ENCODE measurements at places on chromosomes 1 and 21.

DNA sequence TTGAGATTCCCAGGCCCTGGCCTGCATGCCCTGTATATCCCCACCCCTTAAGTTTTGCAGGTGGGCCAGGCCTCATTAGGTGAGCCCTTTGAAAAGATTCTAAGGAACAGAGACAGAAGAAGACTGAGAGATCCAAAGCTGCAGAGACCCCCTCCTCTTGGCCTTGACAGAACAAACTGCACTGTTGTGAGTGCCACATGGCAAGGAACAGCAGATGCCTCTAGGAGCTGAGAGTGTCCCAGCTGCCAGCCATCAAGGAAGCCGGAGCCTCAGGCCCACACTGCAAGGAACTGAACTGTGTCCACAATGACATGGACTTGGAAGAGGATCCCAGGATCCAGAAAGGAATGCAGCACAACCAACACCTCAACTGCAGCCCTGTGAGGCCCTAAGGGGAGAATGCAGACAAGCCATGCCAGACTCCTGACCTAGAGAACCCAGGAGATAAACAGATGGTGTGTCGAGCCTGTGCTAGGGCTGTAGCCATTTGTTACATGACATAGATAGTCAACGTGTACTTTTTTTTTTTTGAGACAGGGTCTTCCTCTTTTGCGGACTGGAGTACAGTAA lies 182.7 kb downstream of the AJAP1 start:
- no peak for DNase-seq

GRCh38 chr21:28418726-28419514 lies 573.8 kb downstream of the LTN1 start:
- no peak for DNase-seq

- DNase-seq, result peak; percentile 82
Observed at GRCh38 chr1:65067491-65068201, 80.4 kb upstream of the AK4 start.

DNA sequence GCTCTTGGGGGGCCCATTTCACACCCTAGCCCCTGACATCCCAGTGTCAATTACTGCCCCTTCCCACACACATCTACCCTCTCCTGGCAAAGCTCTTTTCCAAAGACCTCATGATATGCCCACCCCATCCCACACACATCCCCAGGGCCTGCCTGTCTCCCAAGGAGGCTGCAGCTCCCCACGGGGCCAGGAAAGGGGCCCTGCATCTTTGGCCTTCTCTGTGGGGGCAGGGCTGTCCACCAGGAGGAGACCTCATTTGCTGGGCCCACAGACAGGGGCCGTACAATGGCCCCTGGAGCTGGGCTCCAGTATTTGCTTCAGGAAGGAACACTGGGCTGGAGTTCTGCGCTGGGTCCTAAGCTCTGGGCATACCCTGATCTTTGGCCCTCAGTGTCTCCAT lies 65.6 kb upstream of the RUNX3 start:
- no peak for DNase-seq

GRCh38 chr1:202728951-202729350 lies 18.7 kb upstream of the SYT2 start:
- DNase-seq, result no peak

GRCh38 chr21:43370888-43371570 lies 55.9 kb downstream of the SIK1 start:
- no peak for DNase-seq

DNA sequence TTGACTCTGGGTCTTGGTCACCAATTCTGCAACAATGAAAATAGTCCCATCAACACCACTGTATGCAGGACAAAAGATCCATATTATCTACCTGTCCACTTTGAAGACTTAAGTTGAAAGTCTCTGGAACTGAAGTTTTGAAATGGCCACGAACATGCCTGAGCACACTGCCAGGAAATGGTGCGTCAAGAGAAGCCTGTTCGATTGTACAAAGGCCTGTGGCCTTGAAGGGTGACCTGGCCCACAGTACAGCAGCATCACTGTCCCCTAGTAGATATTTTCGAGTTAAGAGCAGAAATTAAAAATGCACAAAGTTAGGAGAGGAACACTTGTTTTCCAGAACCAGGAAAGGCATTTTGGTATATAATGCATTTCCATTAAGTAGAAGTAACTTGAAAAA lies 78.5 kb downstream of the BACH1 start:
- DNase-seq, result no peak

- no peak for DNase-seq
Observed at GRCh38 chr1:4805987-4806386, 151.6 kb downstream of the AJAP1 start.

DNA sequence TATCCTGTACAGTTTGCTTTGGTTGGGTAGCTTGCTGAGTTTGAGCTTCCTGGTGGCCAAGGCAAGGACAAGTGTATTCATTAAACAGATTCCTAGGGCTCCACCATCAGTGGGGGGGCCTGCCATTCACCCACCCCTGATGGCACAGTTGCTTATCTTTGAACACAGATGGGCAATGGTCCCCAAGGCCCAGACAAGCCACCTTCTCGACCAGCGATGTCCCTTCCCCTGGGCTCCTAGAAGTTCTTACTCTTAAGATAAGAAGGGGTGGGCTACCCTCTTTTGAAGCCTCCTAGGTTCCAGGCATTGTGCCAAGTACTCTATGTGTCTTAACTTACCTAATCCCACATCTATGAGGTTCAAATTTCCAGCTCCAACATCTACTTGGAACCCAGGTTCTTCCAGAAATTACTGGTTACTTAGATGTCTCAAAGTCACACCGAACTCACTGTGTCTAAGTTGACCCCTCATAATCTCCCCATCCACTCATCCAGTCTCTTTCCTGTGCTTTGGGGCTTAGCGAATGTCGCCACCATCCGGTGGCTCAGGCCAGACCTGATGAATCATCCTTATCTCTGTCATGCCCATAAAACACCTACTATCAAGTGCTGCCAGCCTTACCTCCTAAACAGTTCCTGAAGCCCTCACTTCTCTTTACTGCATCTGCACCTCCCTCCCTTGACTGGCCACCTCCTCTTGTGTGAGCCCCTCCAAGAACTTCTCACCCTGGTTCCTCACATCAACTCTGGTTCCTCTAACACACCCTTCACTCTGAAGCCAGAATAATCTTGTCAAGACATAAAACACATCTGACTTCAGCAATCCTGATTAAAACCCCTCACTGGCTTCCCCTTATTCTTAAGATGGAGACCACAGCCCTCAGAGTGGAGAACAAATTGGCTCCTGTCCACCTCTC lies 50.1 kb downstream of the KLHDC7A start:
- no peak for DNase-seq

- peak; percentile 27 for DNase-seq
Observed at GRCh38 chr1:30902593-30903290, 5.8 kb downstream of the SDC3 start.

GRCh38 chr21:33364830-33365229 lies 38.4 kb upstream of the IFNGR2 start:
- DNase-seq, result no peak

DNA sequence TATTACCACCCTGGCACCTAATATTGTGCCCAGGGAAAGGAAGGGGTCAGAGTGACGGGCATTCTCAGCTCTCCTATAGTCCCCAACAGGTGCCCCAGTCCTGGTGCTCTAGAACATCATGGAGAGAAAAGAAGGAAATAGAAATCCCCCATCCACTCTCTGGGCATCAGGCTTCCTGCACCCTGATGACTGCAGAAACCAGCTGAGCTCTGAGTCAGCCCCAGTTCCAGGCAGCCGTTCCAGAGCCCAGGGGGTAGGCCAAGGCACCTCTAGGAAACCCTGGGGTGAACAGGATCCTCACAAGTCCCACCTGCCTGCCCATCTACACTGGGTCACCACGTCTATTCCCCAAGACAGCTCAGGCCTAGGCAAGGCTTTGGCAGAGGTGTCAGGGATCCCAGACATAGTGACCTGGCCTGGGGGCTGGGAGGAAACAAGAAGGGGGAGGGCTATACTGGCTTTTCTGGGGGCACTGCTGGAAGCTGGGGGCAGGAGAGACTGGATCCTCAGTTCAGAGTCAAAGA lies 709 bp downstream of the NECTIN4 start:
- DNase-seq, result no peak

- peak; percentile 67 for DNase-seq
Observed at GRCh38 chr1:17606826-17607440, 67.4 kb downstream of the ARHGEF10L start.

GRCh38 chr1:52645261-52645660 lies 12.3 kb downstream of the SHISAL2A start:
- DNase-seq, result no peak

DNA sequence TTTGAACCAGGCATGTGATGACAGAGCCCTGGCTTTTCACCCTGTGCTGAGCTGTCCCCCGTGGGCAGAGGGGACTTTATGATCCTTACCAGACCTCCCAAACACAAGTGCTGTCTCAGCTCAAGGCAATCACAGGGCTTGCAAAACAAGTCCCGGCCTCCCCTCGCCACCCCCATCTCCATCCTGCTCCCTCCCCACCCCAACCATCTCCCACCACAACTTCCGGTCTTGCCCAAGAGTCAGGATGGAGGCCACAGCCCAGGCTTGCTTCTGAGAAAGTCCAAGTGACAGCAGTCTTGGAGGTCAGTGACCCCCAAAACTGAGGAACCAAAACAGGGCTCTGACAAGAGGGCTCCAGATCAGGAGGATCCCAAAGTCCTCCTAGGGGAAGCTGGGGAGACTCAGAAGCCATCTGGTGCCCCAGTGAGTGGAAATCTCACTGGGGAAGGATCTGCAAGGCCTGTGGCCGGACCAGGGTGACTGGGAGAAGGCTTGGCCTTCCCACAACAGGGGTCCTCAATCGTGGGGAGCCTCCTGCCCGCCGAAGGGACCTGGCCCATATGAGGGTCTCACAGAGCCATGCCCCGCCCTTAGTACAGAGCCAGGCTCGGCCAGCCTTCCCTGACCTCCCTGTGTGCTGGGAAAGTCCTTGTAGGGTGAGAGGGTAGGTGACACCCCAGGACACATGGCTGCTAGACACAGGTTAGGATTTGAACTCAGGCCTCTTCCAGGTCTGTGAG lies 4.5 kb upstream of the SDC3 start:
- DNase-seq, result peak; percentile 45

DNA sequence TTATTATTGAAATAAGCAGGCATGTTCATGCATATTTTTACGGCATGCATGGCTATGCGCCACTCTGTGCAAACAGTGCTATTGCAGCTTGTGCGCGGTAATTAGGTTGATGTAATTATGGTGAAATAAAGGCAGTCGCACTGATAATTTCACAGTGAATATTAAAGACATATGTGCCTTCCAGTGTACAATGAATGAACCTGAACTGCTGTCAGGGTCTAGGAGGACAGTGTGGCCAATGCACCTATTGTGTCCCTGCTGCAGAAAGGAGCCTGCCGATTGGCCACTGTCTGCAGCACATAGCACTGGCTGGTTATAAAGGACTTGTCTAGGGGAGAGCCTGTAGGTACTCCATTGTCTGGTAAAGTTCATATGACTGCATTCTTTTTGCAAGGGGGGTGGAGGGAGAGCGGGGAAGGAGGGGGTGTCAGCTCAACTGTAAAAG lies 340.4 kb downstream of the USP25 start:
- peak; percentile 38 for DNase-seq

GRCh38 chr1:998745-998994 lies 1.2 kb downstream of the HES4 start:
- DNase-seq, result peak; percentile 48

DNA sequence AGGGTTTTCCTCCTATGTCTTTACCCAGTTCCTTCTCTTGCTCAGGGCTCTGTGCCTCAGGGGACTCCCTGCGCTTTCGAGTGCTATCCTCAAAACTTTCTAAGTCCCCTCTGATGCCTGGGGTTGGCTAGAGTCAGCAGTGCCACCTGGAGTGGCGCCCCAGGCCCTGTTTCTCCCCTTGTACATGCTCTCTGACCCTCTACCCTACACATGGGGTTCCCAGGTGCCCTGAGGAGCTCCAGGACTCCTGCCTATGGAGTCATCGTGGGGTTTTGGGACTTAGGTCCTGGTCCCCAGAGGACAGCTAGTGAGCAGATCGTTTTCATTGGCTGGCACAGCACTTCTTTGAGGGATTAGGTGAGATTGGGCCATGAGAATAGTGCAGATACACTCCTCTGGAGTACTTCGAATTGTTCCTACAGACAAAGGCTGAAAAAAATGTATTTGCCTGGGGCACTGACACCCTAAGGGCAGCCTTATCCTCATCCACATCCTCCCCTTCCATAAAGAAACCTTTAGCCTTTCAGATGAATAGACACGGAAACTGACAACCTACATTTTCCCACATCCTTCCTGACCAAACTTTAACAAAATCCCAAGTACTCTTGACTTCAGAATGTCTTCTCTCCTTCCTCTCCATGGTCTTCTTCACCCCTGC lies 41.5 kb downstream of the LGR6 start:
- no peak for DNase-seq

DNA sequence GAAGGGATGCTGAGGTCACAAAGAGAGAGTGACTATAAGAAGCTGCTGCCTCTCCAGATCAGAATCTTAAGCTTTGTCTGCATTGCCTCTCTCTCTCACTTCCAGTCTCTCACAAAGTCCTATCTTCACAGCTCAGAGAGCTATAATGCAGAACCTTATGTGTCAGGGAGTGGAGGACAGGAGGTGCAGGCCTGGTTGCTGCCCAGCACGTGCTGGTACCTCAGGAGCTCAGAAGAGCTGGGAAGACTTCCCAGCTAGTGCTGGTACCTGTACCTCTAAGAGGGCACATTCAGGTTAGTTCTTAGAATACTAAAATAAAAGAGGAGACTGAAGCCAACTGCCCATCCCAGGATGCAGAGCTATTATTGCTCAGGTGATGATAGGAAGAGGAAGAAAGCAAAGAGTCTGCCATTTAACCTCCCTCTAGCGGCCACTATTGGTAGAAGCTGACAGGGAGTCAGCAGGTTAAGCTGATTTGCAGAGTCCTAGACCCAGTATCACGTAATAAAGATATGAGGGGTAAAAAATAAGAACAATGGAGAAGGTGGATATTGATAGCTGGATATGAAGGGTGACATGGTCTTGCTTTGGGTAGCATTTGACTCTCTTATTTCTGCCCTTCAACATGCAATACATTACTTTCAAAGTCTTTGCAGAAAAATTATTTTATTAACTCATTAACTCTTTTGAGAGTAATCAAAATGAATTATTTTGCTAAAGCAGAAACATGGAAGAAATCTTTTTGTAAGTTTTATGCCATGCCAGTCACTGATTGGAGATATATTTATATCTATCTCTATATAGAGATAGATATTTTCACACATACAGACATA lies 138.1 kb upstream of the HMCN1 start:
- peak; percentile 22 for DNase-seq

GRCh38 chr21:42621166-42621818 lies 32.1 kb upstream of the PDE9A start:
- no peak for DNase-seq

GRCh38 chr21:29187944-29188343 lies 57.5 kb downstream of the MAP3K7CL start:
- no peak for DNase-seq

All from right hindlimb (tissue), 1 donor.